ENCODE measurements at places on chromosomes 6 and 20. TPM values are rescaled to one million over a fixed set of nuclear protein-coding genes. Genes with fewer than 3 reads are reported as not detected.

Gene BIRC7
- 2.1 TPM for total RNA-seq

DNA sequence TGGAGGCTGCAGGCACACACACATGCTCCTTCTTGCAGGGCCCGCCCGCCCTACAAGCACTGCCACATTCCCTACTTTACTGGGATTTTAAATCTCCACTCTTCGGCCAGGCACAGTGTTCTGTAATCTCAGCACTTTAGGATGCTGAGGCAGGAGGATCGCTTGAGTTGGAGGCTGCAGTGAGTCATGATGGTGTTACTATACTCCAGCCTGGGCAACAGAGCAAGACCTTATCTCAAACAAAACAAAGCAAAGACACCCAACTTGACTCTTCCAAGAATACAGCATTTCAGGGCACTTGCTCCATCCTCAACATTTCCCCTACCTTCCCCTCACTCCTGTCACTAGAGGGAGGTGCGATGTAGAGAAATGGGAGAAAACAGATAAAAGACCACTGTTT lies 194.0 kb downstream of the MYLK4 start:
- DNase-seq, result no peak

Gene FOXF2
- total RNA-seq, result 0.17 TPM

- DNase-seq, result no peak
Observed at GRCh38 chr6:130822736-130823135, 4.5 kb upstream of the SMLR1 start.

DNA sequence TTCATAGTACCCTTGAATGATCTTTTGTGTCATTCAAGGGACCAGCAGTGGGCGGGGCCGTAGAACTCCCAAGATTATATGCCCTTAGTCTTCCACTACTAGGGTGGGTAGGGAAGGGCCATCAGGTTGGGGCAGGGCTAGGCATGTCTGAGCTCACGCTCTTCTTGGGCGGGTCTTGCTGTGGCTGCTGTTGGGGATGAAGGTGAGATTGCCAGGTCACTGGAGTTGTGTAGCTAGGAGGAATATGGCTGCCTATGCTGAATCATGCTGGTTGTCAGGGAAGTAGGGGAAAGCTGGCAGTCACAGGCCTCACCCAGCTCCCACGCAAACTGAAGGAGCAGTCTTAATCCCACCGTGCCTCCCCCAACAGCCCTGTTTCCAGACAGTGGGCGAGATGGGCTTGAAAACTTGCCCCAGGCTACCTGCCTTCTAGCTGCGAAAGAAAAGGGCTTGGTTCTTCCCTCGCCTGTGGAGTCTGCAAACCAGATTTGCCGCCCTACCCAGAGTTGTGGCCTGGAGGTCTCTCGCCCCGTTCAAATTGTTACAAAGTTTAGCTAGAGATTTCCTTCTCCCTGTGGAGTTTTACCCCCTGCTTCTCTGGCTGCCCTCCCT lies 76.4 kb upstream of the ADGRF4 start:
- DNase-seq, result no peak

Gene VNN1
- total RNA-seq, result 0.83 TPM

Gene GPLD1
- total RNA-seq, result 0.59 TPM

- DNase-seq, result no peak
Observed at GRCh38 chr6:110566346-110567125, 90.1 kb upstream of the SLC22A16 start.

DNA sequence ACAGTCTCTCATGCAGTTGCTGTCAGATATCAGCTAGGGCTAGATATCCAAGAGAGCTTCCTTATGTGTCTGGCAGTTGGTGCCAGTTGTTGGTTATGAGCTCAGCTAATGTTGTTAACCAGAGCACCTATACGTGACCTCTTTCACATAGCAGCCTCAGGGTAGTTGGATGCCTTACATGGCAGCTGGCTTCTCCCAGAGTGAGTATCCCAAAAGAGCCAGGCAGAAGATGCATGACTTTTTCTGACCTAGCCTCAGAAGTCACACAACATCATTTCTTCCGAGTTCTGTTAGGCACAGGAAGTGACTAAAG lies 175.7 kb downstream of the VEGFA start:
- no peak for DNase-seq

Gene RNF217
- 26.9 TPM for total RNA-seq

Gene OLIG3
- not detected for total RNA-seq

DNA sequence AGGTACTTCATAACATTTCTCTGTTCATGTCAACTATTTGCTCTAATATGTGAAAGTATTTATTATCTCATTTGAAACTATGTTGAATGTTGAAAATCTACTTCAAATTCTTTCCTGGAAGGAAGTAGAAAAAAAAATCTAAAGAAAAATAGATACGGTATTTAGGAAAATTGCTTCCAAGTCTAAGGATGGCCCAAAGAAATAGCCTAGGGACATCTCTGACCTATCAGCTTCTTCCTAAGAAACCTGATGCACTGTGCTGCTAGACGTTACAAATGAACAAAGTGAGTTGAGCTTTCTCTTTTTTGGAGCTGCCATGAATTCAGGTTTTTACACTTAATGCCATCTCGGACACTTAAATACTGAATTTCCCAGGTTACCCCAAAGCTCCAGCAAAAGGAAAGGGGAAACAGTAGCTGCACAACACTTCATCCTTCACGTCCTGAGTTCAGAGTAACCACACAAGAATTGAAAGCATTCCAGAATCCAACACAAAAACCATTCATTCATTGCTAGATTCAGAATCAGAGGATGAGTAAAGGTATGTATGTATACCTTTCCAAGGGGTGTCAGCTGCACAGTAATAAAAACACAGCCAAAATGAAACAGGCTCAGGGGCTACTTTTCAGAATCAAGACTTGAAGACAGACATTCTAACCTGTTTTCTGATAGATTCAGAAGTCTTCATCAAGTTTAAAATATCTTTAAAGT lies 7.9 kb downstream of the RMND1 start:
- no peak for DNase-seq

Gene SERPINB1
- 18.8 TPM for total RNA-seq

Gene ZC3H12D
- total RNA-seq, result 0.96 TPM

DNA sequence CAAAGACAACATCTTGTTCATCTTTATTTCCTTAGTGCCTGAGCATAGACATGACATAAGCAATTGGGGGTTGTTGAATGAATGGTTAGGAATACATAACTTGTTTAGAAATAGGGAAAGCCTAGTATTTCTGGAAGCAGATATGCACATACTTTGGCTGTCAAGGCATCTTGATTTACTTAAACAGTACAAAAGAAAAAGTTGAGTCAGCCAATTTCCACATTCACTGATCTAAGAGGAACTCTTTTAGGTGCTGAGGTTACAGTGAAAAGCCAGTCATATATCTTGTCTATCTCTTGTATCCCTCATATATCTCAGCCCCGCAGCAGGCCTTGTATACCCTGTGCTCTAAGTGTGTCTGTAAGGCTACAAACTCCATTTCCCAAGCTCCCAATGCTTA lies 11.6 kb downstream of the ZKSCAN4 start:
- no peak for DNase-seq

- DNase-seq, result no peak
Observed at GRCh38 chr20:51972056-51972455, 169.7 kb upstream of the SALL4 start.

DNA sequence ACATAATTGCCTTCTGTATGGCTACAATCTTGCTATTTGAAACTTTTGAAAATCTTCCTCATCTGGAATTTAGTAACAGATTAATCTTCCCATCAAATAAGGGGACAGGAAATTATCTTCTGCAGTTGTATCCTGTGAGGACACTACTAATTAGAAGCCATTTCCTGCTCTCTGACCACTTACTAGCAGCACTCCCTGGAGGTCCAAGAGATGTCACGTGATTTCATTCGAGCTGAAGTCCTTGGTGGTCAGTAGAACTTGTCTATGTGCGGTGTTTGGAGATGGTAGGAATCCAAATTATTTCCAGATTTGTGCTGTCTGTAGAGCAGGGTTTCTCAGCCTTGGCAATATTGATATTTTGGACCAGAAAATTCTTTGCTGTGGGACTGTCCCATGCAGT lies 202.5 kb downstream of the TFAP2B start:
- DNase-seq, result no peak

Gene LIN28B
- not detected for total RNA-seq

Gene JAG1
- total RNA-seq, result 23.0 TPM

Gene DBNDD2
- total RNA-seq, result 333 TPM

DNA sequence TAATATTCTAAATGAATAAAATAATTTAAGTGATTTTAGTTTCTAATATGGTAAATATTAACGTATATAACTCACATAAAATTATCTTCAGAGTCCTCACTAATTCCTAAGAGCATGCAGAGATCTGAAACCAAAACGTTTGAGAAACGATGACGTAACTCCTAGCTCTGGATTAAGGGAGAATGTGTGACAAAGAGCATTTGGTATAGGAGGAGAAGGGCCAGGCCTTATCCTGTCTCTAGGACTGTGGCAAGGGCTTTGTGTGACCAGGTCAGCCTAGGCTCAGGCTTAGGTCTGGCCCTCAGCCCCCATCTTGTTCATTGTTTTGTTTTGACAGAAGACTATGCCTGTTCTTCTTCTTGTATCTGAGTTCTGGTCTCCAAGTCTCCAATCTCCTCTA lies 19.2 kb upstream of the POLR1H start:
- no peak for DNase-seq

DNA sequence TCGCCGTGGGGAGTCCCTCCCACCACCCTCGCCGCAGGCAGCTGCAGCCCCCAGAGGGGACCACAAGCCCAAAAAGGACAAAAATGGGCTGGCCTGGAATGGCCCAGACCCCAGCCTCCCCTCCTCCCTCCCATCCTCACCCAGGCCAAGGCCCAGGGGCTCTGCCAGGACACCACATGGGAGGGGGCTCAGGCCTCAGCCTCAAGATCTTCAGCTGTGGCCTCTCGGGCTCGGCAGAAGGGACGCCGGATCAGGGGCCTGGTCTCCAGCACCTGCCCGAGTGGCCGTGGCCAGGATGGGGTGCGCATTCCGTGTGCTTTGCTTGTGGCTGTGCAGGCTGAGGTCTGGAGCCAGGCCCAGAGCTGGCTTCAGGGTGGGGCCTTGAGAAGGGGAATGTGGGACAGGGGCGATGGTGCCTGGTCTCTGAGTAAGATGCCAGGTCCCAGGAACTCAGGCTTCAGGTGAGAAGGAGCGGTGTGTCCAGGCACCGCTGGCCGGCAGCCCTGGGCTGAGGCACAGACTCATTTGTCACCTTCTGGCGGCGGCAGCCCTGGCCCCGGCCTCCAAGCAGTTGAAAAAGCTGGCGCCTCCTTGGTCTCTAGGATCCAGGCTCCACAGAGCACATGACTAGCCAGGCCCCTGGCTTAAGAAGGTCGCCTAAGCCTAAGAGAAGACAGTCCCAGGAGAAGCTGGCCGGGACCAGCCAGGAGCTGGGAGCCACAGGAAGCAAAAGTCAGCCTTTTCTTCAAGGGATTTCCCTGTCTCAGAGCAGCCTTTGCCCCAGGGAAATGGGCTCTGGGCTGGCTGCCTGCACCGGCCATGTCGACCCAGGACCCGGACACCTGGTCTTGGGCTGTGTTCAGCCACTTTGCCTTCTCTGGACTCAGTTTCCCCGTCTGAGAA lies 35.2 kb upstream of the MRGBP start:
- DNase-seq, result no peak

GRCh38 chr6:40556023-40556422 lies 31.1 kb downstream of the LRFN2 start:
- DNase-seq, result no peak

Gene FAM217A
- total RNA-seq, result not detected

DNA sequence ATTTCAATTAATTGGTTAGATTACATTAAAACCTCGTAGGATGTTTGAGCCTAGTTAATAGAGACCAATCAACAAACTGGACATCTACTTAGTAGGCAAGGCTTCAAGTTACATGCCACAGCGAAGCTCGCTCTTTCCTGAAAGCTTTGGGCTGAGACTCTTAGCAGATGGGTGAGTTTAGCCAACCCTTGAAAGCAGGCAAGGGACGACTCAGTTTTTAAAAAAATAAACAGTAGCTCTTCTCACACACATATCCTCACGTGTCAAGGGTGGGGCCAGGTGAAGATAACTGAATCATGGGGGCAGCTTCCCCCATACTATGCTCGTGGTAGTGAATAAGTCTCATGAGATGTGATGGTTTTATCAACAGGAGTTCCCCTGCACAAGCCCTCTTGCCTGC lies 775 bp downstream of the MTFR2 start:
- DNase-seq, result no peak

GRCh38 chr20:12383821-12384220 lies 466.1 kb downstream of the BTBD3 start:
- DNase-seq, result no peak

DNA sequence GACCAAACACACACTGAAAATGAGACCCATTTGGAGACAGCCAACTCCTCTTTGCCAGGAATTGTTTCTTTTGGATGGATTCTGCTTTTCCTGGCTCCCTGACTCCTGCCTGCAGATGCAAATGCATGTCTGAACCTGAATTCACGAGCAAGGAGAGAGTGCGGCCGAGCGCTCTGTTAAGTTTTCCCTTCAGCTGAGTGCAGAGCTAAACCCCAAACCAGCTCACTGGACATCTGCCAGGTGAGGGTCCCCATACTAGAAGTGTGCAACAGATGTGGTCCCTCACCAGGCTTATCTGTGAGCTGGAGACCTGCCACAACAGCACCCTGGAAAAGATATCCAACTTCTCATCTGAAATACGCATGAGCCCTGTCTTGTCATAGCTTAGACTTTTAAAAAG lies 59.0 kb downstream of the CD164 start:
- no peak for DNase-seq

- no peak for DNase-seq
Observed at GRCh38 chr6:1063671-1064355, 248.1 kb upstream of the FOXQ1 start.

DNA sequence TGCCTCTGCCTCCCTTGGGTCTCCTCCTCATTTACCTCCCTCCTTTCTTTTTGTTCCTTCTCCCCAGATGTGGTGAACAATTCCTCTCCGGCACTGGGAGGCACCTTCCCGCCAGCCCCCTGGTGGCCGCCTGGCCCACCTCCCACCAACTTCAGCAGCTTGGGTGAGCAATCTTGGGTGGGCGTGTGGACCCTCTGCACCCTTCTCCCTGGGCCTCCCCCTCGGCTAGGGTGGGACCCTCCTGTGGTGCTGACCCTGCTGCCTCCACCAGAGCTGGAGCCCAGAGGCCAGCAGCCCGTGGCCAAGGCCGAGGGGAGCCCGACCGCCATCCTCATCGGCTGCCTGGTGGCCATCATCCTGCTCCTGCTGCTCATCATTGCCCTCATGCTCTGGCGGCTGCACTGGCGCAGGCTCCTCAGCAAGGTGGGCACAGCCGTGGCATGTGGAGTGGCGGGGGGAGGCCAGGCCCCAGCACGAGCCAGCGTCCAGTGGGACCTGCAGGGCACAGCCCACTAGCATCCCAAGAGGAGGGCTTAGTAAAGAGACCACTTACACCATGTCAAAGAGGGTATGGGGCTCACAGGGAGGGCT lies 8.8 kb downstream of the DDR1 start:
- no peak for DNase-seq

Gene HDAC2
- total RNA-seq, result 40.8 TPM

DNA sequence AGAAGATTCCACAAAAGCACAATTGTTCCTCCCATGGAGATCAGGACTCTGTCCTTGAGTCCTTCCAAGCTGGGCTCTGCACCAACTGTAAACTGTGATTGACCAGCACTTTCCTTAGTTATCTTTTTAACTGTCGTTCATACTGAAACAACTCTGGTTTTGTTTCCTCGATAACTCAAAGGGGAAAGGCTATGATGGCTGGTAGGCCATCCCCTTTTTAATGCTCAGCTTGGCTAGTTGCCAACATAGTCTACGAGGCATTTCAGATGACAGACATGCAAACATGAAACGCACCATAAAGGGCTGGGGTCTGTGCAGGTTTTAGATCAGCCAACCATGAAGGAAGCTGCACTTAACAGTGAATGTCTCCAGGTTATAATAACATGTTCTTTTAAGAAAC lies 497.1 kb upstream of the ARID1B start:
- DNase-seq, result no peak

Gene SLC35B3
- 5.6 TPM for total RNA-seq
